NCI-H82 (cell line): ENCODE measurements at places on chromosomes 6 and 20.

DNA sequence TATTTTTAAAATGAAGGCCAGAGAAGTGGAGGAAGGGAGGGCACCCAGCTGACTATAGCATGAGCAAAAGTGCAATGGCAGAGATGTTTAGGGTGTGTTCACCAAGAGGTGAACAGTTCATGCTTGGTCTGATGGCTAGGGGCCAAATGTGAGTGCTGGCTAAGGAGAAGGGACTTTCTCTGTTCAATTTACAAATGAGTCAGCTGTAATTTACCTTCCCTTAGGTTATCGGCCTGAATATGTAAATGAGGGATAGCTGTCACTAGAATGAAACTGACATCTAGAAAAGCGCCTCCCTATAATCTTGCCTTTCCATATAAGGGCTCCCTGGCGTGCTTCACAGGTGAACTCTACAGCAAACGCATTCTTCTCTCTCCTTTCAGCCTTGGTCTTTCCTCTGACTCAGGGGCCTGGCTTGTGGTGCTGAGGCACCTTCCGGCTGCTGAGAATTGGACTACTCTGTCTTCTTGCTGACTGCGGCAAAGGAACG, 114.7 kb upstream of the BACH2 start:
- no peak for DNase-seq

DNA sequence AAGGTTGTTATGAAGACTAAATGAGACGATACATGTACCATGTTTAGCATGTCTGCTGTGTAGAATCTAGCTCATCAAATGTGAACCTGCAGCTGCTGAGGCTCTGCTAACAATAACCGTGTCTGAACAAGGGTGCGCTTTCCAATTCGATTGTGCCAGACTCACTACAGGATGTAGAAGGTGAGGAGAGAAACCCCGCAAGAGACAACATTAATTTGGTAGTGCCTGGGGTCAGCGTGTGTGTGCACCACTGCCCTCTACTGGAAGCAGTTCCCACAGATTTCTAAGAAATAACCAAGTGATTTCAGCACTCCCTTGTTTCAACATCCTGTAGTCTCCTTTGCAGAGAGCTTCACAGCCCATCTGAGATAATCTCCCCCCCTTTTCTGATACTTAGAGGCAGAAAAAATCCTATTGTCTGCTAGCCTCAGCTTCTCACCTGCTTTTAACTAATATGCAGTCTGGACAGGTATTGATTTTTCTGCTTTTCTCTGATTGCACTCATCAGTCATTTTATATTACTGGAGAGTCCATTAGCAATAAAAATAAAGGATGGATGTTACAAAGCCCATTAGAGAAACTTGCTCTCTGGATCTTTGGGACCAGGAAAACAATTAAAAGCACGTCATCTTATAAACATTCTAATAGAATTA, 96.7 kb upstream of the BACH2 start:
- peak; percentile 95 for DNase-seq

DNA sequence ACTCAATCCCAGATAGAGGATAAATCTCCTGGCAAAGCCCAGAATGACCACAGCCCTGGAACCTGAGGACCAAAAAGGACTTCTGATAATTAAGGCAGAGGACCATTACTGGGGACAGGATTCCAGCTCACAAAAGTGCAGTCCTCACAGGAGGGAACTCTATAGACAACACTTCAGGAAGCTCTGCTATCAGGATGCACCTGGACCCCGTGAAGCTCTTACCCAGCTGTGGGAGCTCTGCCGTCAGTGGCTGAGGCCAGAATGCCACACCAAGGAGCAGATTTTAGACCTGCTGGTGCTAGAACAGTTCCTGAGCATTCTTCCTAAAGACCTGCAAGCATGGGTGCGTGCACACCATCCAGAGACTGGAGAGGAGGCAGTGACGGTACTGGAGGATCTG, 992 bp downstream of the ZSCAN16 start:
- no peak for DNase-seq

DNA sequence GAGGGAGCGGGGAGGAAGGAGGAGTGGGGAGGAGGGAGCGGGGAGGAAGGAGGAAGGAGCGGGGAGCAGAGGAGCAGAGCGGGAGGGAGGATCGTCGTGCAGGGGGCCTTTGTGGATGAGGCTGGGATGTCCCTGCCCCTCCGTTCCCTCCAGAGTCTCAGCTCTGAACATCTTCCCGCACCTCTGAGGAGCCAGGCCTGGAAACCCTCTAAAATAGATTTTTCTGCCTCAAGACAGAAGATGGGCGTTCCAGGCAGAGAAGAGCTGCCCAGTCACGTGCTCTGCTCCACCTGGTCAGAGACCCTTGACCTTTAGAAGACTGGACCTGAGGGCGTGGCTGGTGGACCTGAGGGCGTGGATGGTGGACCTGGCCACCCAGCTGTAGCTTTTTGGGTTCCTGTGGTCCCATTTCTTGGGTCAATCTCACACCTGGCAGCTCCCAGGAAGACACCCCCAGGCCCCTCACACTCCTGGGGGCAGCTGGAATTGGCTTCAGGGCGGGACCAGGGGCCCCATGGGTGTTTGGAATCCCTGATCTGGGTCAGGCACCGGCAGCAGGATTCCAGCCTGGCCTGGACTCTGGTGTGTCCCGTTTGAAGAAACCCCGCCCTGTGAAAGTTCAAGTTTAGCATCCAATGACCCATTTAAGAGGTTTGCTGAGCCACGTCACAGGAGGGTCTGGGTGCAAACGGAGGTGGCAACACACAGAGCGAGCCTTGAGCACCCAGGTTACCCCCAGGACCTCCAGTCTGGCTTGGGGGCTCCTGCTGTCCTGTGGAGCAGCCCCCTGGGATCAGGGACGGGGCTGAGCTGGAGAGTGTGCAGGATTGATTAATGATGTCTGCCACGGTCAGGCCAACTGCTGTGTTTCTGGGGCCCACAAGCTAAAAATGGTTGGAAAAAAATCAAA, 96.9 kb upstream of the BHLHE23 start:
- peak; percentile 20 for DNase-seq

DNA sequence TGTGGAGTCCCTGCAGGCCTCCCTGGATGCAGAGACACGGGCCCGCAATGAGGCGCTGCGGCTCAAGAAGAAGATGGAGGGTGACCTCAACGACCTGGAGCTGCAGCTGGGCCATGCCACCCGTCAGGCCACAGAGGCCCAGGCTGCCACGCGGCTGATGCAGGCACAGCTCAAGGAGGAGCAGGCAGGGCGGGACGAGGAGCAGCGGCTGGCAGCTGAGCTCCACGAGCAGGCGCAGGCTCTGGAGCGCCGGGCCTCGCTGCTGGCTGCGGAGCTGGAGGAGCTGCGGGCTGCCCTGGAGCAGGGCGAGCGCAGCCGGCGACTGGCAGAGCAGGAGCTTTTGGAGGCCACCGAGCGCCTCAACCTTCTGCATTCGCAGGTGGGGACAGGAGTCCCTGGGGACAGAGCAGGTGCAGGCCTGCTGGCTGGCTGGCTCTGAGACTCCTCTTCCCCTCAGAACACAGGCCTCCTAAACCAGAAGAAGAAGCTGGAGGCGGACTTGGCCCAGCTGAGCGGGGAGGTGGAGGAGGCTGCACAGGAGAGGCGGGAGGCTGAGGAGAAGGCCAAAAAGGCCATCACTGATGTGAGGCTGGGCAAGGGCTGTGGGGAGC, 44.7 kb downstream of the MYH7B start:
- DNase-seq: no peak

DNA sequence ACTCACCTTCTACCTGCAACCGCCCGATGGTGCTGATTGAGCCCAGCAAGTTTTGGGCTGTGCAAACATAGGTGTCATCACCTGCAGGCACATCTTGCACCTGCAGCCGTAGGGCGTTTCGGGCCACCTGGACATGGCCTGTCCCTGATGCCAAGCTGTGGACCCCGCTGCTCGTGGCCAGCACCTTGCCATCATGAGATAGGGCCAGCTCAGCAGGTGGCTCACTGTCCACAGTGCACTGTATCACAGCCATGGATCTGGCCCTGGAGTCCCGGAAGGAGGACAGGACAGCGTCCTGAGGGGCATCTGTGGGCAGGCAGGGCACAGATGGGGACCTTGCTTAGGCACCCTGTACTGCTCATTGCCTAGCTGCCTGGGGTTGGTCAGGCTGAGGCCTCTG, 10.1 kb upstream of the ADAM33 start:
- DNase-seq: no peak

DNA sequence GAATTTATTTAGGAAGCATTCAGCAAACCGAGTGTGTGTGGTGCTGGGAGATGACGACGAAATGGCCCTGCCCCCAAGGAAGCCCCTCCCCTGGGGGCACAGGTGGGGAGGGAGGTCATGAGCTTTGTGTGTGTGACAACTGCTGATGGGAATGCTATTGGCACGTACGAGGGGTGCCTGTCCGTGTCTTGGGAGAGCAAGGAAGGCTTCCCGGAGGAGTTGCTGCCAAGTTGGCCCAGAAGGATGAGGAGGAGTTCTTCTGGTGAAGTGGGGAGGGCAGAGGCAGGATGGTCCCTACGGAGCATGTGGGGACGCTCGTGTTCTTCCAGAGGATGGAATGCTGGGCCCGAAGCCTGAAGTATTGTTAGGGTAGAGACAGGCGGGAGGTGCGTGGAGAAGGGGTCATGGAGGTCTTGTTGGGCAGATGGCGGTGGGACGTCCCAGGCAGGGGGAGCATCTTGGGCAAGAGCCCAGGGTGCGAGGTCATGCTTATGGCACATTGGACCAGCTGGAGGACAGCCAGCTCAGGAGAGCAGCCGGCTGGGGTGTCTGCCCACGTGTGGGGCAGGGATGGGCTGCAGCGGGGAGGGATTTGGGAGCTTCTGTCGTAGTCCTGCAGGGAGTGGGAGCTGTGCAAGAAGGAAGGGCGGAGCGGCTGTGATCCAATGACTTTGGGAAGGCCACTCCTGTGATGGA, 46.1 kb downstream of the SYNJ2 start:
- DNase-seq: no peak

GRCh38 chr6:30192076-30192475, 21.1 kb downstream of the TRIM26 start:
- no peak for DNase-seq

DNA sequence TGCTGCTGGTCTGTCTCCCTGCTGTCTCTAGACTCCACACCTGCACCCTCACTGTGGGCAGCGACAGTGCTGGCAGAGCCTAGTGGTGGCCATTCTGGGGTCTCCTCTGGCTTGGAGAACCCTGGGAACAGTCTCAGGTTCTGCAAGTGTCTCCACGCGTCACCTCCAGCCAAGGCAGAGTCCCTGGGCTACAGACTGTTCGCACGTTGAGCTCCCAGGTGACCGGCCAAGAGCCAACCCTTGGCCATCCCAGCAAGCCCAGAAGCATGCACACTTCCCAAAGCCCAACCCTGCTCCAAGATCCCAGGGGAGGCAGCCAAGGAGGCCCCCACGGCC, 4.8 kb downstream of the EEF1A2 start:
- no peak for DNase-seq

- peak; percentile 92 for DNase-seq
Measured at GRCh38 chr20:53623454-53624211, 30.0 kb upstream of the ZNF217 start.

DNA sequence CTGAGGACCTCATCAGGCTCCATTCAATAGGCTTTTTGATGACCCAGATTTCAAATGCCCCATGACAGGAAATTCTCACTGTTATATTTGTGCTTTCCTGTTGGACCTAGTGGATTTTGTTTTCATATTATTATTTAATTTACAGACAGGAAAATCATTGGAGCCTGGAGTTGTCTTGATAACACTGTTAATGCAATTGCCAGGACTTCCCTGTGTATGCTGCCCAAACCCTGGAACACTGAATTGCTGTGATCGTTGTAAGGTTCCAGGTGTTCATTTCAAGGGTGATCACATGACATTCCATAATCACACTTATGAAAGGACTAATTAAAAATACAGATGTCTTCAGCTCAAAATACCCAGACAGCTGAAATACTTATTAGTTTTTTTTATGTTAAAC, 783.2 kb downstream of the DHX35 start:
- no peak for DNase-seq

DNA sequence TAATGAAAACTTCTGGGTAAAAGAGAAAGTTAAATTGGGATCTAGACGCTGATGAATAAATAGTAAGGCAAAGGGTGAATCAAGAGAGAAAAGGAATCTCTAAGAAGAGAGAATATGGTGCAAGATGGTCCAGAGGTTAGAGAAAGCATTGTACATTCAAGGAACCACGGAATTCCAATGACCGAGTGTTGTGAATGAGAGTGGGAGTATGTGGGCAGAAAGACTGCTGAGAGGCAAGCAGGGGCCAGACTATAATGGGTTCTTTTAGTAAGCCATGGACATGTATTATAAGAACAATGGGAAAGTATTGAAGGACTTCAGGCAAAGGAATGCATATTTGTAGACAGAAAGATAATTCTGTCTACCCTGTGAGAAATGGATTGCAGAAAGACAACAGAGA, 45.2 kb downstream of the SPTLC3 start:
- DNase-seq: no peak

- no peak for DNase-seq
Measured at GRCh38 chr20:16661756-16662155, 68.1 kb upstream of the SNRPB2 start.

GRCh38 chr20:48164566-48165400, 379.5 kb upstream of the SULF2 start:
- no peak for DNase-seq

DNA sequence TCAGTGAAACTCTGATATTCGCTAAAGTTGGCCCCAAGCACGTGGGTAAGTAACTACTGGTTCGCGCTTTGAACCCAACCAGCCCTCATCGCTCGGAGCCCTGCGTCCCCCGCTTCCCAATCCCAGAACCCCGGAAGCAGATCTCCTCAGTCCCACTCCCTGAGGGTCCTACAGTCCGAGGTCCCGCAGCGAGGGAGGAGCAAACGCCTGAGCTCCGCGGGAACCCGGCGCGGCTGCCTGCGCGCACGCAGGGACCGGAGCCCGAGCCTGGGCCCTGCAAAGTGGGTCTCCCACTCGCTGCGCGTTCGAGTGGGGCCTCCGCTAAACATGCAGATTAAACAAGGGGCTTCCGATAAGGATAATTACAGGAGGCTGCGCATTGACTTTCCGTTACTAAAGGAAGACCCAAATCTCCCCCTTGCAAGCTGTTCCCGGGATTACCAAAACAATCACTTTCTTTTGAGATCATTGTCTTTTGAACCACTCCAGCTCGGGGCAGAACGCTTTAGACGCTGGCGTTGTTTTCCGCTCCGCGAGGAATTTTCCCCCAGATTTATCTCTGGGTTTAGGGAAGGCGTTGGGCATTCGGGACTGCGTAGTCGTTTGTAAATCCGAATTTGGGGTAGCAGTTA, 1.3 kb upstream of the VSX1 start:
- DNase-seq: peak; percentile 37

GRCh38 chr6:159718634-159719033, 8.7 kb upstream of the WTAP start:
- DNase-seq: no peak

DNA sequence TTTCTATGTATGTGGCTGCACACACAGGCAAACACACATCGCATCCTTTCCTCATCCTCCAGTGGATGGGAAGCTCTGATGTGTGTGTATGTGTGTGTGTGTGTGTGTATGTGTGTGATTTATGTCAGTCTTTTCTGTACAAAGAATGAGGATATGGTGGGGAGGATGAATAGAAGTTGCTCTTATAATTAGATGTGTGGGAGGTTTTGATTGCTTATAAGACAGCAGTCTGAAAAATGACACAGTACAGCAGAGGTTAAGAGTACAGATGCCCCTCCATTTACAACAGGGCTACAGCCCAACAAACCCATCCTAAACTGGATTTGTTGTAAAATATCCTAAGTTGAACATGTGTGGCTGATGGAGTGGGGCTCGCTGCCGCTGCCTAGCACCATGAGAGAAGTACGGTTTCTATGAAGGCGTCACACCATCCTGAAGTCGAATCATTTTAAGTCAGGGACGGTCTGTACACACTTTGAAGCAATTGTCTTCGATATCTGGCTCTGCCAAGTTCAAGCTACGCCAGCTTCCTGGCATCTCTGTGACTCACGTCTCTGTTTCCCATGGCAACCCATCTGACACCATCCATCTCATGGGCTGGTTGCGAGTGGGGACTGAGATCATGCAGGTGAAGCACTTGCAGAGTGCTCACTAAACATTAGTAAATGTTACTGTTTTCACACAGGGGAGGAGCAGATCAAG, 252.6 kb downstream of the MYLK4 start:
- DNase-seq: no peak
